Activated T-cell treated with anti-CD3 and anti-CD28 coated beads, Interleukin-2, amount 50 U/mL, for 24 hours (primary cell): ENCODE measurements at places on chromosomes 12 and 14.

DNA sequence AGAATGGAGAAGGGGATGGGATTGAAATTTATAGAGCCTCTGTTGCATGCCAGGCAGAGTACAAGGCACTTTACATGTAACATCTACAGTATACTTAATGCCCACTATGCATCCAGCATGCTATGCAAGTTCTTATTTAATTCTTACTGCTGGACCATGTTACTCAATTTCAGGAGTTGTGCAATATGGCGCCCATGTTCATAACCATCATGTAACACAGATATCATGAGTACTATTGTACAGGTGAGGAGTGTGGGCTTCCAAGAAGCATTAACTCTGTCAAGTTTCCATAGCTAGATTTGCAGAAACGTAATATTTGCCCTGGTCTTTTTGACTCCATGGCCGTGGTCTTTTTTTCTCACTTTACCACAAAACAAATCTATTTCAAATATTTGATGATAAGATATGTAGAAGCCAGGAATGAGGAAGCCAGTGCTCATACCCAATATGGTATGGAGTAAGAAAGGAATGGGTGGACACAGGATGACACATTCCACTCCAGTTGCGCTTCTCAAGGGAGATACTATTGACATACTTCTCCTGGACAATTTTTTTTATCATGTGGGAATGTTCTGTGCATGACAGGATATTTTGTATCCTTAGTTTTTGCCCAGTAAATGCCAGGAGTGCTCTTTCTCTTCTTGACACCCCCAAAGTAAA is 191.8 kb downstream of the C12orf75 start:
- no peak for DNase-seq

DNA sequence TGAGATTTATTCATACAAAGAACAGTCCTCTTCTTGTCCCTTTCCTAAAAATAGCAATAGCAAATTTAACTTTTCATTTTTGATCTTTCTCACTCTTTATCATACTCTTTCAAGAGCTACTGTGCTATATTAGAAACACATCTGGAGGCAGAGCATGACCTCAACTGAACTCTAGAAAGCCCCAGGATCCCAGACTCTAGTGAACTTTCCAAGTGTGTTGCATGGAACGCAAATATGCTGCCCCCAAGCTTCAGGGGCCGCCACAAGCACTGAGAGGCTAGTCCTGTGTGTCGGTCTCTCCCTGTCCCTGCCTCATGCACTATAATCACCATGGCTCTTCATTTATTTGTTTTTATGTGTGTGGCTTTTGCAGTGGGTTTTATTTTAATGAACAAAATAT is 38.7 kb upstream of the ZNF641 start:
- DNase-seq, result no peak

- DNase-seq, result no peak
Observed at GRCh38 chr12:99611117-99611516, 36.4 kb upstream of the GARIN6 start.

- DNase-seq, result no peak
Observed at GRCh38 chr14:23286902-23287479, 1.1 kb upstream of the HOMEZ start.

DNA sequence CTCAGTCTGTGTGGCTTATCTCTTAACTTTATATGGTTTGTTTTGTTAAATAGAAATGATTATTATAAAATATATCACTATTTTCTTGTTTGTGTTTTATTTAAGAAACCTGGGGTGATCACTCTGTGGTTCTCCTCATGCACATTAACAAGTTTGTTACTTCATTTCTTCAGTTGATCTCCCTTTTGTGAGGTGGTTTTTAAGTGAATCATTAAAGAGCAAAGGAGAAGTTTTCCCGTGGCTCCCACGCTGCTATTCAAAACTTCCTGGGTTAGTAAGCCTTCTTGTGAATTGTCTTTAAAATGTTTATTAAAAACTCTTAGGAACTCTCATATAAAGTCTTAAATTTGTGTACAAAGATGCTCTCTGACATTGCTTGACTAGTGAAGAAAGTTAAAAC is 11.8 kb downstream of the ADIPOR2 start:
- DNase-seq, result no peak

- DNase-seq, result no peak
Observed at GRCh38 chr14:52380294-52380693, 66.2 kb downstream of the PTGER2 start.

GRCh38 chr14:88554457-88555286 is at the start of gene PTPN21:
Gene PTPN21 (minus strand): TSS chr14:88555007. CDS start chr14:88550417, 4,590 bp downstream.
- no peak for DNase-seq

- no peak for DNase-seq
Observed at GRCh38 chr12:92051441-92051840, 94.2 kb downstream of the BTG1 start.

- no peak for DNase-seq
Observed at GRCh38 chr14:90871605-90872233, 55.5 kb upstream of the TTC7B start.

DNA sequence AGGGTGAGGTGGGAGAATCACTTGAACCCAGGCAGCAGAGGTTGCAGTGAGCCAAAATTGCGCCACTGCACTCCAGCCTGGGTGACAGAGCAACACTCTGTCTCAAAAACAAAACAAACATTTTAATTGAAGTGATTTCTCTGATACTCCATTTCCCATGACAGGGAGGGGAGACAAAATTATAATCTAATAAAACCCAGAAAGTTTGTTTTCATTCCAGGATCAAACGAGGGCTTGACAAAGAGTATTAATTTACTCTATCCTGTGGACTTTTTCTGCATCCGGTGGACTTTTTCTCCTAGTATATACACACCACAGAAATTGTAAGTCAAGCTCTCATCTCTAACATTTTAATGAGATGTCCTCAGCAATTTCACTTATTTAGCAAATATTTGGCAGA is 14.5 kb upstream of the AP4S1 start:
- no peak for DNase-seq

DNA sequence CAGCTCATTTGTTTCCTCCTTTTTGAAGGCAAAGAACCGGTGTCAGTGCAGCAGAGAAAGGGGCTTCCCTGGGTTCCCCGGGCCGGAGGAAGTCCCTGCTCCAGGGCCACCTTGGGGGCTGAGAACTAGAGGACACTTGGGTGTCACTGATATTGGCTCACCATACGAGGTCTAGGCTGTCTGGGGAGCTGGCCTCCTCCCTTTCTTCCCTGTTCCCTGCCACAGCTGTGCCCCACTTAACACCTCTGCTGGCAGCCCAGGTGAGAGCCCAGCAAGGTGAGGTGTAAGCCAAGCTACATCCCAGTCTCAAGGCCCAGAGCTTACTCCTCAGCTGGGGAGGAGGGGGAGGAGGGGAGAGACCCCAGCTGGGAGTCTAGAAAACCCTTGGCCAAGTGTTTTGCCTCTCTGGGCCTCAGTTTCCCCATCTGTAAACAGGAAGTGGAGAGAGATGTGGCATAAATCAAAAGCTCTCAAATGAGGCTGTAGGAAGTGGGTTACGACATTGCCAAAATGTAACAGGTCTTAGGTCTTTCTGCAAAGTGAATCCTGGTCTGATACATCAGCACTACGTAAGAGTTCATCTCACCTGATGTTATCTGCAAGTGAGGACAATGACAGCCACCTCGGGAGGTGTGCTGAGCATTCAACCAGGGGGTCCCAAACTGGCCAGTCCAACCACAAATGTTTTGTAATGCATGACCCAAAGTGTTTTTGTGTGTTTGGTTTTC is 25.5 kb downstream of the RASAL1 start:
- no peak for DNase-seq

GRCh38 chr12:3227076-3227975 is 150.1 kb downstream of the TSPAN9 start:
- no peak for DNase-seq

GRCh38 chr12:2378835-2379330 is 326.1 kb downstream of the CACNA1C start:
- no peak for DNase-seq

DNA sequence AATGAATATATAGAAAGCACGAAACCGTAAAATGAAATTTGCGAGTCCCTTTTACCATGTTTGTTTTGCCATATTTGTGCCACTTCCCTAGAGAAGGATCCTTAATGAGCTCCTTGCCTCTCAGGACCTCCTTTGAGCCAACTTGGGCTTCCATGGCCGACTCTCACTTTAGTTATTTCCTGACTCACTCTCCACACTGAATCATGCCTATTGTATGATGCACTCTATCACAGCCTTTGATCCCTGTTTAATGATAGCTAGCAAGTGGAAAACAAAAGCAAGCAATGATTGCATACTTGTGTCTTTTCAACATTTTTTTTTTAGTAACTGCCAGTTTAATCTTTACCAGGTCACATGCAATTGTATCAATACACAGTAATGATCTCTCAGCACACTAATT is 153.2 kb downstream of the CCER1 start:
- DNase-seq, result no peak

- no peak for DNase-seq
Observed at GRCh38 chr12:121456551-121456950, 56.6 kb downstream of the RNF34 start.

DNA sequence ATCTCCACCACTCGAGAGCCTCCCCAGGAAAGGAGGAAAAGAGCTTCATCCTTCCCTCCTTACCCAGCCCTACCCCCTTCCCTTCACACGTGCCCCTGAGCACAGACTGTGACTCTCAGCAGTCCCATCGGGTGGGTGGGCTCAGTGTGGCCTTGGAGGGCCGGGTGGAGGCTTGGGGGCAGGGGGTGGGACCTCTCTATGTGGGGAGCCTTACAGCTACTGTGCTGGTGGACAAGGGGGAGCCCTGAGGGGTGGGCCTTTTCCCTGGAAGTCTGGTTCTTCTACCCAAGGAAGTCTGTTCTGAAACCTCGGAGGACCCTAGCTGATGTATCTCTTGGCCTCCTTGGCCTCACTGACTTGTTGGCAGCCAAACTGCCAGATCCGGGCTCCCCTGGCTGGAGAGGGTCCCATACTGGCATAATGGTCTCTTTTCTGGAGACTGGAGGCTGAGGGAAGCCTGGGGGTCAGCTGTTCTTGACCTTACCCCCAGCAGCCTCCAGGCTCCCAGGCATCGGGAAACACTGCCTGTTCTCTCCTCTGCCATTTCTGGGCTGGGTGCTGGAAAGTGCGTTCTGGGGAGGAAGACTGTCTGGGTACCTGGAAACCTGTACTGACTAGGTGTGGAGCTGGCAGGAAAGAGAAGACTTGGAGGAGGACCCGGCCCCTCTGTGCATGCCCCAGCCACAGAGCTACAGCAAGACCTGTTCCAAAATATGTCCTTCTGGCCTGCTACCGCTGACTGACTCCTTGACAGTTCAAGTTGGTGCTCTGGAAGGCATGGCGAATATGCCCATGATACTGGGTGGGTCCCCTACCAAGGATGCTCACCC is 7.6 kb downstream of the VASH1 start:
- no peak for DNase-seq

GRCh38 chr12:42996869-42997431 is 407.4 kb upstream of the PRICKLE1 start:
- DNase-seq, result no peak

- DNase-seq, result peak; percentile 64
Observed at GRCh38 chr14:22552001-22552826, 36.8 kb downstream of the DAD1 start.

DNA sequence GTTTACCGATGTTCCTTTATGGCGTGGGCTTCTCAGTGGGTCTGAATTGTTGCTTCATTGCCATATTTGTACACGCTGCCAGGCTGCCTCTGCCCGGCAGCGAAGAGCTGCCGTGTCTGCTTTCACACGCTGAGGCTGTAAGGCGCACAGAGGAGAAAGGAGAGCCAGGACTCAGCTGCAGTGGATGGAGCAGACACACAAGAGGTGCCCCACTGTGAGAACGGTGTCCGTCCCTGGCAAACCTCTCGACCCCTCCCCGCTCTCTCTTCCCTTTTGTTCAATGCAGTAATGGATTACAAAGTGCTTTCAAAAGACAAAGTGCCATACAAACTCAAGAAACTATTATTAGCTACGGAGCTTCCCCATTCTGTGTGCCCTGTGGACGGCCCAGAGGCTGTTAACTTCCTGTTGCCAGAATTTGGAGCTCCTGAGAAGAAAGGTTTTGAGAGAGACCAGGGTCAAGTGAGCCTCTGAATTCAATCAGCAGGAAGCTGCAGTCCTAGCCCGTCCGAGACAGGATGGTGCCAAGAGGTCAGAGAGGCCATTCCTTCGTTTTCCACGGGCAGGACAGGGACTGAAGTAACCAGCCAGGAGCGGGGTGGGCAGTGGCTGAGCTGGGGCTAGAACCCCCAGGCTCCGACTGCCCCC is 15.8 kb downstream of the CCND2 start:
- DNase-seq, result peak; percentile 29
